IMR-90 (cell line): ENCODE measurements at places on chromosomes 5 and 9. TPM values are rescaled to one million over a fixed set of nuclear protein-coding genes. Genes with fewer than 3 reads are reported as not detected.

GRCh38 chr5:65969539-65970393 is 43.4 kb downstream of the ERBIN start:
- H3K4me3 ChIP-seq: no peak overlapping the region
- no peaks in the 10 kb centered on the region for H3K27me3 ChIP-seq
- H3K27ac ChIP-seq: no peak overlapping the region
- H3K36me3 ChIP-seq: 0 out of 2 replicates have a peak, but pooled peaks cover 2% of the 10 kb centered on the region
- H3K4me1 ChIP-seq: peaks cover 10% of the 10 kb centered on the region

GRCh38 chr5:158727771-158728311 is 371.9 kb downstream of the EBF1 start:
- H3K4me1 ChIP-seq: no peaks in the 10 kb centered on the region
- H3K36me3 ChIP-seq: no peaks in the 10 kb centered on the region
- no peak for DNase-seq
- no peak overlapping the region for H3K27ac ChIP-seq

The TMEFF1 gene
- total RNA-seq: 0.90 and 1.9 TPM in 2 replicates

The PAIP1 gene
- 101 and 123 TPM in 2 replicates for total RNA-seq

The ENTREP1 gene
- total RNA-seq: not detected in 2 replicates

The LECT2 gene
- total RNA-seq: not detected in 2 replicates

The IFNA2 gene
- not detected in 2 replicates for total RNA-seq

DNA sequence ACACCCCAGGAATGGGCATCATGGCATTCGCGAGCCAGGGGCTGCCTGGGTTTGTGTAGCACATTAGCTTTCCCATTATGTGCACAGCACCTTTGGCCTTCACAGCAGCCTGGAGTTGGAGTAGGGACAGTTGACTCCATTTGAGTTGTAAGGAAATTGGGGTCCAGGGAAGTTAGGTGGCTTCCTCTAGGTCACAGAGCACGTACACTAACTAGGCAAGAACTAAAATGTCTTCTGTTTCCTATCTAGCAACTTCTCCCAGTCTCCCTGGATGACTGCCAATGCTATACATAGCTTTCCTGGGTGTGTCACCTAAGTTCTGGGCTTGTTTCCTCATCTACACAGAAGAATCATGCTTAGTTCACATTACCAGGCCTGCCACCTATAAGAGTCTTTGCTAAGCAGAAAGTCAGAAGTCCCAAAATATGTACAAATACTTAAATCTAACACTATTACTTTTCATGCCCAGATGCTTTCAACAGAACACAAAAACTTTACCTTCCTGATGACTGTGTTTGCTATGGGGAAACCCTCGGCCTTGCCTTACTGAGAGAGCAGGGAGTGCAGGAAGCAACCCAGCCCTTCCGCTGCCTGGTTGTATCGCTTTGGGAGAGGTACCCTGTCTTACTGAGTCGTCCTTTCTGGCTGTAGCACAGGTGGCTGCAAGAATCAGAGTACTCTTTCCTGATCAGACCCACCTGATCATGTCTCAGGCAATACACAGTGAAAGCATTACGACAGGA is 12.0 kb downstream of the MACROH2A1 start:
- H3K4me1 ChIP-seq: peaks cover 40% of the 10 kb centered on the region
- peak overlapping the region; percentile 23; the same call in 1 of the 2 replicates for H3K27ac ChIP-seq
- peak; percentile 94 for DNase-seq

The TAF11L10 gene
- total RNA-seq: not detected in 2 replicates

DNA sequence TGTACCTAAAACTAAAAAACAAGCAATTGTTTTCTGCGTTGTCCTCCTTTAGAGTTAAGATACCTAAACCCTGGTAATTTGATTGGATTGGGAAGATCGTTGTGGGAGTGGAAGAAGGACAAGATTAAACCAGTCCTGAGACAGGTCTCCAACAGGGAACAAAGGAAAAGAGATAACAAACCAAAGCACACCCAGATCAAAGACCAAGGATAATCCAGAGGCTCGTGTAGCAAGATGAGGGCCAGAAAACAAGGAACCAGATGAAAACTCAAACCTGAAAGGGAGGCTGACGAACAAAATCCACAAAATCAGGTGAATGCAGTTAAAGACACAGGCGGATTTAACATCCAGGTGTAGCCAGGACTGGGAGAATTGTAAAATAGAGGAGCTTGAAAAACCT is 618.1 kb downstream of the SLCO4C1 start:
- no peaks in the 10 kb centered on the region for H3K27me3 ChIP-seq
- H3K36me3 ChIP-seq: no peaks in the 10 kb centered on the region
- no peak overlapping the region for H3K4me3 ChIP-seq
- no peak for DNase-seq

The GZMA gene
- total RNA-seq: not detected in 2 replicates

GRCh38 chr5:115068239-115069086 is 101.2 kb downstream of the TRIM36 start:
- no peaks in the 10 kb centered on the region for H3K36me3 ChIP-seq
- DNase-seq: peak; percentile 49
- H3K4me1 ChIP-seq: no peaks in the 10 kb centered on the region
- no peak overlapping the region for H3K27ac ChIP-seq

The HSDL2 gene
- total RNA-seq: 58.6 and 65.8 TPM in 2 replicates

GRCh38 chr9:90861826-90862740 is 60.5 kb downstream of the SYK start:
- no peaks in the 10 kb centered on the region for H3K36me3 ChIP-seq
- no peak overlapping the region for H3K27ac ChIP-seq
- H3K27me3 ChIP-seq: peaks cover 2% of the 10 kb centered on the region
- no peak for DNase-seq

DNA sequence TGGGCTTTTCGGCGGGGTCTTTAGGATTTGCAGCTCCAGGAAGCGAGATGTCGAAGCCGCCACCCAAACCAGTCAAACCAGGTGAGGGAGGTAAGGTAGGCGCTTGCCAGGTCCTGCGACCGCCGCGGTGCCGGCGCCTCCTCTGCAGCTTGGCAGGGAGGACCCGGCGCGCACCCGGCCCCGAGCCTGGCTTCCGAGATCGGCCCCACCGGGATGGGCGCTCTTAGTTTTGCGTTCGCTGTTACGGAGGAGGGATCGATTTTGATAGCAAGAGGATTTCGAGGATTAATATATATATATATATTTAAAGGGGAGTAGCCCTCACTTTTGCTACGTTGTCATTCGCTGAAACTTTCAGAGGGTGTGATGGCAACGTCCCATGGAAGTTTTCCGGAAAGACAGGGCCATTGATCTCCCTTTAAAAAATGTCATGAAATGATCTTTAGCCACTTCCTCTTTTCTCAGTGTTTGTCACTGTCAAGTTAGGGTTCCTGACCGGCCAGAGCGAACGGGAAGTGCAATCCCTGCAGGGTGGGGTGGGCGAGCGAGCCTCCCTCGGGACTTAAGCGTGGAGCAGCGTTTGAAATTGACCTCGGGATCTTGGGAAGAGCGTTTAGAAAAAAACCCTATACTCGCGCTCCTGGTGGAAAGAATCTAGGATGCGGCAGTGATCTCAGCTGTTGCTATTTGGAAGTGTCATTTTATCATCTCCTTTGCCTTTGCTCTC is 495 bp downstream of the OSTF1 start:
- H3K27me3 ChIP-seq: no peaks in the 10 kb centered on the region
- peak overlapping the region; percentile 80 for H3K27ac ChIP-seq
- DNase-seq: peak; percentile 68
- peaks cover 2% of the 10 kb centered on the region; the same call in 1 of the 2 replicates for H3K4me1 ChIP-seq

The SPATA31C1 gene
- not detected in 2 replicates for total RNA-seq

The CENPP gene
- 1.4 and 3.6 TPM in 2 replicates for total RNA-seq

GRCh38 chr5:156149213-156149612 is 177.8 kb upstream of the SGCD start:
- H3K36me3 ChIP-seq: no peaks in the 10 kb centered on the region
- H3K27ac ChIP-seq: peak overlapping the region; percentile 84
- H3K4me3 ChIP-seq: no peak overlapping the region
- no peaks in the 10 kb centered on the region for H3K27me3 ChIP-seq

- H3K27ac ChIP-seq: no peak overlapping the region
- H3K4me1 ChIP-seq: peaks cover 1% of the 10 kb centered on the region; the same call in 1 of the 2 replicates
- no peak for DNase-seq
- no peaks in the 10 kb centered on the region for H3K36me3 ChIP-seq
Measured at GRCh38 chr5:15901151-15901550, 278.4 kb downstream of the MARCHF11 start.

GRCh38 chr5:163727028-163727427 is 221.6 kb downstream of the MAT2B start:
- no peak for DNase-seq
- no peak overlapping the region for H3K4me3 ChIP-seq
- no peaks in the 10 kb centered on the region for H3K36me3 ChIP-seq
- H3K27ac ChIP-seq: no peak overlapping the region

The FGF1 gene
- total RNA-seq: 7.7 and 8.1 TPM in 2 replicates

DNA sequence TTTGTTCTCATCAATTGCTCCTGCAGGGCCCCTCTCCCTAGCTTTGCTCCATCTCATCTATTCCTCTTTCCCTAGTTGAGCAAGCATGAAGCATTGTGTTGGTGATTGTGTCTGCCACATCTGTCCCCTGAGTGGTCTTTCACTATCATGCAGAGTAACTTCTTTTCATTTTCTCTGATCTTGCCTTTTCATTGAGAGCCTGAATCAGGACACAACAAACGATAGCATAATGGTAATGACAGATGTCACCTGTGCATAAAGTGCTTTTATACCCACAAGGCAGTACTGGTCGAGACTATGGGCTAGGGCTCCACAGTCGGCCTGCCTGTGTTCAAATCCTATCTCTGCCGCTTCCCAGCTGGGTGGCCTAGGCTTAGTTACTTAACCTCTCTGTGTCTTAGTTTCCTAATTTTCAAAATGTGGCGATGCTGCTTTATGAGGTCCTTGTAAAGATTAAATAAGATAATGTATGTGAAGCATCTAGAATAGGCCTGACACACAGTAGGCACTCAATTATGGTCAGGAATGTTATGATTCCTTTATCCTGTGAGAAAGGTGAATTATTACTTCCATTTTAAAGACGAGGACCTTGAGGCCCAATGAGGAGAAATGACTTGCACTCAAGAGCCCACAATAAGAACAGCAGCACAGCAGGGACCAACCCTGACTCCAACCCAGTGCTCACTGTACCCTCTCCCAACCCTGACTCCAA is 137.1 kb upstream of the ZNF618 start:
- no peaks in the 10 kb centered on the region for H3K36me3 ChIP-seq
- H3K27me3 ChIP-seq: peaks cover 29% of the 10 kb centered on the region
- no peak for DNase-seq
- no peak overlapping the region for H3K4me3 ChIP-seq

The TYRP1 gene
- total RNA-seq: 0.83 and 0.90 TPM in 2 replicates

The IL11RA gene
- 6.9 and 8.2 TPM in 2 replicates for total RNA-seq

GRCh38 chr5:20949636-20950035 is 961.6 kb upstream of the CDH18 start:
- H3K4me3 ChIP-seq: no peak overlapping the region
- H3K27me3 ChIP-seq: no peaks in the 10 kb centered on the region
- DNase-seq: no peak
- no peaks in the 10 kb centered on the region for H3K4me1 ChIP-seq
- no peak overlapping the region for H3K27ac ChIP-seq

The SLC6A7 gene
- under 0.01 TPM in 1 of 2 replicates, not detected in the other for total RNA-seq

The B4GALT1 gene
- total RNA-seq: 8.8 and 11.9 TPM in 2 replicates

DNA sequence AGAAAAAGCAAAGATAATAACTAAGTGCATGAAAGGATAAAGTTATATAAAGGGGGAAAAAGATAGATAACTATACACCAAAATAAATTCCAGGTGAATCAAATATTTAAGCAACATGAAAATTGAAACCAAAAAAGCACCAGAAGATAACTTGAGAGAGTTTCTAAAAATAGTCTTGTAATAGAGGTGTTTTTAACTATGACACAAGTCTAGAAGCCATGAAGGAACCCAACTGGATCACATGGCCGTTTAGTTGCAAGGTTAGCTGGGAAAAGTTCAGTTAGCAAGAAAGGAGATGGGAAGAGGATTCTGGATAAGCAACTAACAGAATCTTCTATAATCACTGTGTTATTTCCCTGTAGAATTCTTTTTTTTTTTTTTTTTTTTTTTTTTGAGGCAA is 9.2 kb upstream of the RASA1 start:
- no peak overlapping the region for H3K4me3 ChIP-seq
- H3K4me1 ChIP-seq: no peaks in the 10 kb centered on the region
- no peak for DNase-seq
- no peaks in the 10 kb centered on the region for H3K36me3 ChIP-seq

GRCh38 chr5:150101023-150101422 is 14.7 kb upstream of the CSF1R start:
- no peaks in the 10 kb centered on the region for H3K36me3 ChIP-seq
- H3K27me3 ChIP-seq: peaks cover 4% of the 10 kb centered on the region
- no peak overlapping the region for H3K27ac ChIP-seq
- H3K4me3 ChIP-seq: no peak overlapping the region
- H3K4me1 ChIP-seq: no peaks in the 10 kb centered on the region

The FLT4 gene
- total RNA-seq: under 0.01 and 0.28 TPM in 2 replicates

- H3K4me1 ChIP-seq: peaks cover 30% of the 10 kb centered on the region
- peaks cover 60% of the 10 kb centered on the region for H3K36me3 ChIP-seq
- no peak for DNase-seq
Measured at GRCh38 chr5:14467886-14468285, 113.7 kb upstream of the OTULINL start.

DNA sequence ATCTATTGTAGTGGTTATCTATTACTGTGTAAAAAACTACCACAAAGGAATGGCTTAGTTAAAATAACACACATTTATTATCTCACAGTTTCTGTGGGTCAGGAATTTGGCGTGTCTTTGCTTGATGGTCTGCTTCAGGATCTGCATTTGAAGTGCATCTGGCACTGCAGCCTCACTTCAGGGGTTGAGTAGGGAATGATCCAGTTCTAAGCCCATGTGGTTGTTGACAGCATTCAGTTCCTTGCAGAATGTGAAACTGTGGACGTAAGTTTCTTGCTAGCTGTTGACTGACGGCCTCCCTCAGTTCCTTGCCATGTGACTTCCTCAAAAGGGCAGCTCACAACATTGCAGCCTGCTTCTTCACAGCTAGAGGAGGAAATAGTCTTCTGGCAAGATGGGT is 2.1 kb upstream of the OGN start:
- H3K36me3 ChIP-seq: no peaks in the 10 kb centered on the region
- no peak overlapping the region for H3K4me3 ChIP-seq
- no peak overlapping the region for H3K27ac ChIP-seq
- H3K4me1 ChIP-seq: peaks cover 8% of the 10 kb centered on the region; the same call in 1 of the 2 replicates
- DNase-seq: no peak
- H3K27me3 ChIP-seq: no peaks in the 10 kb centered on the region

The STK32A gene
- total RNA-seq: under 0.01 and 0.18 TPM in 2 replicates

GRCh38 chr5:95872346-95873268 is 50.1 kb upstream of the GLRX start:
- H3K4me3 ChIP-seq: no peak overlapping the region
- DNase-seq: no peak
- H3K4me1 ChIP-seq: peaks cover 6% of the 10 kb centered on the region
- no peak overlapping the region for H3K27ac ChIP-seq
- no peaks in the 10 kb centered on the region for H3K36me3 ChIP-seq

DNA sequence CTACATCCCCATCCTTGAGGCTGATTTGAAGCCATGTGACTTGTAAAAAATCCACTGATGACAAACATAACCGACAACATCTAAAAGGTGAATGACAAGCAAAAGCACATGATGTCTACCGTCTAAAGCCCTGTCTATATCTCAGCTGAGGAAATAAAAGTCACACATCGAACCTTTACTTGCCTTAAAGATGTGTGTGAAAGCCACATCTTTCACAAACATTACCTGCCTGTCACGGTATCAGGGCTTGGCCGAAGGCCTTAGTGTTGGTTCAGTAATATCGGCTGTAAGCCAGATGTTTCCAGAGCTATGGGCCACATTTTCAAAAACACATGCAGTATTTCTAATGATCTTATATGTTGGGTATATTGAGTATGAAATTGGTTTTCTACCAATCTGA is 125.8 kb downstream of the EFNA5 start:
- DNase-seq: no peak
- H3K4me3 ChIP-seq: no peak overlapping the region
- no peak overlapping the region for H3K27ac ChIP-seq
- H3K27me3 ChIP-seq: no peaks in the 10 kb centered on the region

- H3K27ac ChIP-seq: no peak overlapping the region
- no peaks in the 10 kb centered on the region for H3K36me3 ChIP-seq
- DNase-seq: no peak
- no peak overlapping the region for H3K4me3 ChIP-seq
- H3K4me1 ChIP-seq: peaks cover 4% of the 10 kb centered on the region; the same call in 1 of the 2 replicates
Measured at GRCh38 chr5:154653418-154653763, 101.8 kb upstream of the LARP1 start.
